HFFc6 (cell line): ENCODE measurements at places on chromosomes 13 and 19. TPM values are rescaled to one million over a fixed set of nuclear protein-coding genes. Genes with fewer than 3 reads are reported as not detected.

Gene SLC6A16
- 0.40 and 0.57 TPM in 2 replicates for total RNA-seq

Gene POSTN
- 22.3 to 210 TPM (median 168 TPM) in 3 replicates for total RNA-seq

Gene KASH5
- not detected in 3 replicates for total RNA-seq

Gene GRK1
- total RNA-seq, result not detected in 3 replicates

Gene FUZ
- total RNA-seq, result 10.2 to 17.0 TPM (median 13.6 TPM) in 3 replicates

Gene AP1M2
- not detected in 3 replicates for total RNA-seq

Gene CNMD
- not detected in 3 replicates for total RNA-seq

Gene MISP3
- 0.85 to 1.4 TPM (median 1.1 TPM) in 3 replicates for total RNA-seq

Gene CGB1
- 1.0 TPM in 1 of 3 replicates, not detected in the others for total RNA-seq

Gene UBE2L5
- total RNA-seq, result 0.21 TPM in 1 of 3 replicates, not detected in the others

Gene ZNF844
- total RNA-seq, result 0.92 to 4.1 TPM (median 4.0 TPM) in 3 replicates

Gene SELENOV
- not detected in 3 replicates for total RNA-seq

Gene CCDC8
- total RNA-seq, result 6.5 to 10.1 TPM (median 6.8 TPM) in 3 replicates

Gene FBXO27
- 0.61 to 2.2 TPM (median 0.88 TPM) in 3 replicates for total RNA-seq

Gene FAAP24
- 2.0 to 4.3 TPM (median 3.7 TPM) in 3 replicates for total RNA-seq

Gene FOXA3
- total RNA-seq, result not detected in 3 replicates

Gene GRIK5
- 0.13 to 0.32 TPM (median 0.19 TPM) in 3 replicates for total RNA-seq

Gene B3GNT3
- total RNA-seq, result not detected in 3 replicates

Gene TLE5
- total RNA-seq, result 332 to 348 TPM (median 340 TPM) in 3 replicates

Gene TNFSF11
- total RNA-seq, result not detected in 3 replicates

Gene ZNF534
- total RNA-seq, result not detected in 3 replicates

Gene SKA3
- 11.3 to 22.7 TPM (median 21.7 TPM) in 3 replicates for total RNA-seq

Gene A1BG
- total RNA-seq, result 27.5 to 32.7 TPM (median 31.9 TPM) in 3 replicates

Gene AMER2
- not detected in 3 replicates for total RNA-seq

Gene CYP2A7
- not detected in 3 replicates for total RNA-seq

Gene ATP4B
- total RNA-seq, result not detected in 3 replicates

Gene HAUS5
- total RNA-seq, result 7.5 to 14.3 TPM (median 11.7 TPM) in 3 replicates

Gene BRSK1
- 11.3 to 14.4 TPM (median 12.4 TPM) in 3 replicates for total RNA-seq

Gene ICAM4
- total RNA-seq, result 0.15 to 0.75 TPM in 2 of 3 replicates, not detected in the other

Gene SCGB2B2
- total RNA-seq, result 0.45 TPM in 1 of 3 replicates, not detected in the others

Gene KCTD4
- 1.1 to 4.7 TPM (median 3.6 TPM) in 3 replicates for total RNA-seq

Gene CYP2F1
- total RNA-seq, result not detected in 3 replicates

Gene RFPL4AL1
- not detected in 3 replicates for total RNA-seq

Gene FIZ1
- total RNA-seq, result 10.2 to 11.7 TPM (median 10.9 TPM) in 3 replicates

Gene CYP4F2
- total RNA-seq, result not detected in 2 replicates

Gene CALR3
- not detected in 2 replicates for total RNA-seq

Gene LRRC8E
- 5.7 and 6.0 TPM in 2 replicates for total RNA-seq

Gene COL4A1
- 147 to 328 TPM (median 243 TPM) in 3 replicates for total RNA-seq

Gene LGALS14
- not detected in 3 replicates for total RNA-seq

Gene MAP4K1
- total RNA-seq, result 0.21 to 0.37 TPM (median 0.27 TPM) in 3 replicates

Gene APC2
- total RNA-seq, result 0.18 to 0.31 TPM (median 0.24 TPM) in 3 replicates

Gene MISP
- not detected in 2 replicates for total RNA-seq

Gene CARS2
- 50.1 to 63.7 TPM (median 60.4 TPM) in 3 replicates for total RNA-seq

Gene IGLON5
- not detected in 3 replicates for total RNA-seq

Gene TMPRSS9
- total RNA-seq, result not detected in 3 replicates

Gene SIGLECL1
- not detected in 3 replicates for total RNA-seq

Gene TMTC4
- total RNA-seq, result 5.2 to 8.3 TPM (median 5.7 TPM) in 3 replicates

Gene CHST8
- total RNA-seq, result not detected in 3 replicates

Gene CYP4F8
- not detected in 3 replicates for total RNA-seq
